ENCODE measurements at places on chromosomes 4 and X.

- no peak for DNase-seq
Observed at GRCh38 chrX:120749141-120749846, 119.4 kb upstream of the C1GALT1C1 start.

- no peak for DNase-seq
Observed at GRCh38 chr4:19850909-19851308, 400.8 kb upstream of the SLIT2 start.

- DNase-seq: no peak
Observed at GRCh38 chr4:150219841-150220240, 141.6 kb downstream of the DCLK2 start.

- no peak for DNase-seq
Observed at GRCh38 chr4:157004279-157005161, 32.9 kb upstream of the PDGFC start.

DNA sequence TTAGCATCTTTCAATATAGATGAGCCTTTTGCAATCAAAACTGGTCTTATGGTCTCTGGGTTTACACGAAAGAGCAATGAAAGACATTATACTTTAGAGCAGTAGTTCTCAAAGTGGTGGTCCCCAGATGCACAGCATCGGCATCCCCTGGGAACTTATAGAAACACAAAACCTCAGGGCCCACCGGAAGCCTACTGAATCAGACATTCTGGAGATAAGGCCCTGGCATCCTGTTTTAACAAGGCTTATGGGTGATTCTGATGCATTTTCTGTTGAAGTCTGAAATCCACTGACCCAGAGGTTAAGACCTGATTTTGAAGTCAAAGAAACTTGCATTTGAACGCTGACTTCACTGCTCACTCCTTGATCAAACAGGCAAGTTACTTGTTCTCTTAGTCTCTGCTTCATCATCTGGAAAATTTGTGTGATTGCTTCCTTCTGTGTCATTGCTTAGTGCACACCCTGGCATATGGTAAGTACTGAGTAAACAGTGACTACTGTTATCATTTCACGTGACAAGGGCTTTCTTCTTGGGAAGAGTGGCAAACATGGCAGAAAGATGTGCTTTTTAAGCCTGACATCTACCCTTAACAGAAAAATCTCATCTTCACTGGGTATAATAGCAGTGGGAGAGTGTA lies 14.5 kb downstream of the CHRNA9 start:
- no peak for DNase-seq

DNA sequence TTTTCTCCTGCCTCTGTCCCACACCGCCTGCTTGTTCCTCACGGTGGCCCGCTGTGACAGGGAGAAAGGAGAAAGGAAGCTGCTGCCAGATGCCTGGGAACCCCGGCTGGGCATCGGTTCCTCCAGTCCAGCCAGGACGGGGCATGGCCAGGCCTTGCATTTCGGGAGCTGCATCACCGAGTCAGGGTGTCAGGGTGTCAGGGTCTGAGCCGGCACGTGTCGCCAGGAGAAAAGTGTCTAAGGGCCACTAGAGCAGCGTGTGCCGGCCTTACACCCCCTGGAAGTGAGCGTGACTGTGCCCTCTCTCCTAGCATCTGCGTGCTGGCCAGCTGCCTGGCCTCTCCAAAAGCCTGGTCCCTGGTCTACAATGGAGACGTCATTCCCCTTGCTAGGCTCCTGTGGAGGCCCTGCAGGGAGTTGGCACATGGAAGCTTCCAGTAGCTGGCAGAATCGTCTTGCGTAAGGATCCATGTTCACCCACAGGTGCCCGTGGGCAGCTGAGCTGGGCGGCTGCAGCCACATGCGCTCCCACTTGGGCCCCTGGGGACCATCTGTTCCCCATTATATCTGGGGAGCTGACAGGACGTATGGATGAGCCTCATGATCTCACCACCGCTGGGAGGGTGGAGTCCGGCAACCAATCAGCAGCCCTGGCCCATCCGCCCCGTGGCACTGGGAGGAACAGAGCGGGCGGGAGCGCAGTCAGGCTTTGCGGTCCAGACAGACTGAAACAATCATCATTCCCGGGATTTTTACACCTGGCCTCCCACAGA lies 39.9 kb upstream of the HMX1 start:
- no peak for DNase-seq

DNA sequence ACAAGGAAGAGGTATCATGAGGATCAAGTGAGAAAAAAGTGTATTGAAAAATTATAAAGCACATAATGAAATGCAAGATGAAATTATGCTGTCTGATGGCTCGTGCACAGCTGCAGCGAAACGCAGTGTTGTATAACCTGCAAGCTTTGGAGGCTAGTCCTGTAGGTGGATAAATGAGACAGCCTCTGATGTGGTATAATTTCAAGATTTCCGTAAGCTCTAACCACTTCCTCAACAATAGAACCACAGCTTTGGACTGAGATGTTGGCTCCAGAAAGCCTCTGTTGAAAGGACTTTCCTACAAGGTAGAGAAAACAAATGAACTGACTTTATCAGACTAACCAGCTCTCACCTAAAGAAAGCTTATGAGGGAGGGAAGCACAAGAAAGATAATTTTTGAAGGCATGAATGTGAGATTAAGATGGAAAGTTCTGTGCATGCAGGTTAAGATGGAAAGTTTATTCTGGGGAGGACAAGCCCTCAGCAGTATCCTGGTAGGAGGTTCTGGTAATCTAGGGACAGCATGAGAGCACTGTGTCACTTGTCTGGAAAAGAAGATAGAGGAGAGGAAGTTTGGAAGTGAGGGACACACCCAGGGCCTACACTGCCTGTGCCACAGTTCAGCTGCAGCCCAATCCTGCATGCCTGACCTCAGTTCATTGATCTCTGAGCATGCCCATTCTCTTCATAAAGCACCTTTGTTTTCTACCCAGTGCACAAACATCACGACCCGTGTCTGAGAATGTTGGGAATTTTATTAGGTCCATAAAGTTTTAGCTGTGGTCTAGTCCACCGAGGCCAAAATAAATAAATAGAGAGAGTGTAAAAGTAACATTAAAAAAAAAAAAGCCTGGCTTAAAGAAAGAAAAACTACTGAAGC lies 161.5 kb upstream of the SFRP2 start:
- DNase-seq: no peak

- DNase-seq: no peak
Observed at GRCh38 chr4:152200511-152201333, 335.2 kb downstream of the FBXW7 start.

DNA sequence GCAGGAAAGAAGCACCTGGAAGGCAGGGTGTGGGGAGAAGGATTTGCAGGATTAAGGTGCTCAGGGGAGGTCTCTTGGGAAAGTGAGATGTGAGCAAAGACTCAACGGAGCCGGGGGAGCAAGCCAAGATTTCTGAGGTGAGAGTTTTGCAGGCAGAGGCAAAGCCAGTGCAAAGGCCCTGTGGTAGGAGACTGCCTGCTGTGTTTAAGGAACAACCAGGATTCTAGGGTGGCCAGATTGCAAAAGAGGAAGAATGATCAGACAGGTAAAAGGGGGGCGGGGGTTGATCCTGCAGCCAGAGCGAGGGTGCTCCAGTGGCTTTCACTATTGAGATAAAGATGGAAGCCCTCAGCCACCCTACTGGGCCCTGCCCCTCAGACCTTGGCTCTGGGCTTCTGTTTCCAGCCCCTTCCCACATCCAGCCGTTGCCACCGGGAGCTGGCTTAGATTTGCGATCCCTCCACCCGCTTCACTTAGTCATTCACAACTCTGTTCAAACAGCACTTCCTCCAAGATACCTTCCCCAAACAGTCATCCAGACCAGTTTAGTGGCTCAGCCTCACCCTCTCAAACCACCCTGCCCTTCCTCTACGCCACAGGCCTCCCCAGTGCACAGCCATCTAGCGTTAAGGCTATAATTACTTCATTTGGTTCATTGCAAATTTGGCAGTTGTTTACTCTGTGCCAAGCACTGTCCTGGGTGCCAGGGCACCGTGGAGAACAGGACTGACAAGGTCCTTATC lies 23.3 kb upstream of the BCOR start:
- no peak for DNase-seq

- no peak for DNase-seq
Observed at GRCh38 chrX:76802708-76803107, 375.2 kb downstream of the MAGEE1 start.

DNA sequence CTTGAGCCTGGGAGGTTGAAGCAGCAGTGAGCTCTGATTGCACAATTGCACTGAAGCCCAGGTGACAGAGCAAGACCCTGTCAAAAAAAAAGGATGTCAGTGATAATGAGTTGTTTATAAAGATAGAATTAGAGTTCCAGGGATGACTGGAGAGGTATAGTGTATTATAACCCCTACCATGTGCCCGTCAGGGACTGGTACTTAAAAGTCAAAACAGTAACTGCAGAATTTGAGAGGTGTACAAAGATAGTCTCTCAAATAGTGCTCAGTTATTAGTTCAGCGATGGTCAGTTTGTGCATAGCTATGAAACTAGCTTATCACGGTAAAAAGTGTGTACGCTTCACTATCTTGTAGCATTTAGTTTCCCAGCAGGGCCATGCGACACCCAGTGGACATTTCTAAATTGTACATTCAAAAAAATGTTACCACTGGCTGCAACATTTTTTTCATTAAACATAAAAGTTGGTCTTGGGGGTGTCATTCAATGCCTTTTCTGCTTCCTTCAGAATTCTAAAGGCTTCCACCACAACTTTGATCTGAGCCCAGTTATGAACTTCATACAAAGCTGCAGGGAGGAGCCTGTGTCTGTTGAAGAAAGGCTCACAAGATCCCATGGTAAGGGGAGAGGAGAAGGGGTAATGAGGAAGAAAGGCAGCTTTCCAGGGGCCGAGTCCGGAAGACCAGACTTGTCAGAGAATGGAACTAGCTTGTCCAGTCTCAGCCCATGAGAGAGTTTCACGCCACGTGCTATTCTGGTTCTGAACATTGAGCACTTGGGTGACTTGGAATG lies 9.2 kb upstream of the GYG2 start:
- DNase-seq: no peak

DNA sequence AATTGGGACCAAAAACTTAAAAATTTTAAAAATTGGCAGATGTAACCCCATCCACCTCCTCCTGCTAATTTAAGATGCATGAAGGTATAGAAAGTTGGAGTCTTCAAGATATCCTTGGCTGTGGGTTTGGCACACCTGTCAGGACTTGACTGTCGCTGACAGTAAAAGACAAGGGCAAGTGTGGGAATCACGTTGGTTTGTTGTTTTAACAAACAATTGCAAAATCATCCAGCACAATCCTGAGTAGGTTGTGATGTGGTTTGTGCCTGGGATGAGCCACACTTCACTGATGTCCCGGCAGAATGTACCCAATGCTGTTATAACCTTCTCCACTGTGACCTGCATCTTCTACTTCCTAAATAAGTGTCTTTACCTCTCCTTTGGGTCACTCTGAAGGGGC lies 24.0 kb downstream of the HOPX start:
- DNase-seq: no peak

DNA sequence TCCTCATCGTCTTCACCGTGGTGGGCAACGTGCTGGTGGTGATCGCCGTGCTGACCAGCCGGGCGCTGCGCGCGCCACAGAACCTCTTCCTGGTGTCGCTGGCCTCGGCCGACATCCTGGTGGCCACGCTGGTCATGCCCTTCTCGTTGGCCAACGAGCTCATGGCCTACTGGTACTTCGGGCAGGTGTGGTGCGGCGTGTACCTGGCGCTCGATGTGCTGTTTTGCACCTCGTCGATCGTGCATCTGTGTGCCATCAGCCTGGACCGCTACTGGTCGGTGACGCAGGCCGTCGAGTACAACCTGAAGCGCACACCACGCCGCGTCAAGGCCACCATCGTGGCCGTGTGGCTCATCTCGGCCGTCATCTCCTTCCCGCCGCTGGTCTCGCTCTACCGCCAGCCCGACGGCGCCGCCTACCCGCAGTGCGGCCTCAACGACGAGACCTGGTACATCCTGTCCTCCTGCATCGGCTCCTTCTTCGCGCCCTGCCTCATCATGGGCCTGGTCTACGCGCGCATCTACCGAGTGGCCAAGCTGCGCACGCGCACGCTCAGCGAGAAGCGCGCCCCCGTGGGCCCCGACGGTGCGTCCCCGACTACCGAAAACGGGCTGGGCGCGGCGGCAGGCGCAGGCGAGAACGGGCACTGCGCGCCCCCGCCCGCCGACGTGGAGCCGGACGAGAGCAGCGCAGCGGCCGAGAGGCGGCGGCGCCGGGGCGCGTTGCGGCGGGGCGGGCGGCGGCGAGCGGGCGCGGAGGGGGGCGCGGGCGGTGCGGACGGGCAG lies 792 bp downstream of the ADRA2C start:
- DNase-seq: no peak

DNA sequence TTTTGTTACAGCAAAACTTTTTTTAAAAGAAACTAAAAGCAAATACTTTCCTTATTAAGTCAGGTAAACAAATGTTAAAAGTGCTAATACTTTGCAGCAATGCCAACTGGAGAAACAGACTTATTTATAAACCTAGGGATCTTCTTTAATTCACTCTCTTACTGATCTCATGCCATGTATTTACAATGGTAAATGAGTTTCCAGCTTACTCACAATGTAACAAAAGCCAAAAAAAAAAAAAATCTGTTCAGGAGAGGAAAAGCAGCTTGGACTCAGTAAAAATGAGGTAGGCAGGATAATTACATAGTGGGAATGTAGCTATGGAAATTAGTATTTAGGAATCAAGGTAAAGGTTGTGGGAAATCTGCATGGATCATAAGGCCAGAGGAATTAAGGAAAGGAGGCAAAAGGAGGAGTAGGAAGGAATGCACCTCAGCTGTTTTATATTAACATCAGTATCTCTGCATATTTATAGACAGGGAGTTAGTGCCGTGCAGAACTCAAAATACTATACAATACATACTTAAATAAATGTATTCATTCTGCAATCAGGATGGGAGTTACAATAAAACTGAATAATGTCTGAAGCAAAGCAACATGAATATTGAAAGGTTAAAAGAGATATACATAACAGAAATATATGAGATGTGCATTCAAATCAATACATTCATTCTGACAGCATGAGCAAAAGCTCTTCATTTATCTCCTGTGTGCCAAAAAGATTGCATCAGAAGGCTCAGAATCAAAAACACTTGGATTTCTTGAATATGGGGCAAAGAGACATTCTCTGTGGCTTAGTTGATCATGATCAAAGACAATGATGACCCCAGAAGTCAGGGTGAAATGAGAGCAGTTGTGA lies 57.9 kb upstream of the ETNPPL start:
- DNase-seq: no peak

DNA sequence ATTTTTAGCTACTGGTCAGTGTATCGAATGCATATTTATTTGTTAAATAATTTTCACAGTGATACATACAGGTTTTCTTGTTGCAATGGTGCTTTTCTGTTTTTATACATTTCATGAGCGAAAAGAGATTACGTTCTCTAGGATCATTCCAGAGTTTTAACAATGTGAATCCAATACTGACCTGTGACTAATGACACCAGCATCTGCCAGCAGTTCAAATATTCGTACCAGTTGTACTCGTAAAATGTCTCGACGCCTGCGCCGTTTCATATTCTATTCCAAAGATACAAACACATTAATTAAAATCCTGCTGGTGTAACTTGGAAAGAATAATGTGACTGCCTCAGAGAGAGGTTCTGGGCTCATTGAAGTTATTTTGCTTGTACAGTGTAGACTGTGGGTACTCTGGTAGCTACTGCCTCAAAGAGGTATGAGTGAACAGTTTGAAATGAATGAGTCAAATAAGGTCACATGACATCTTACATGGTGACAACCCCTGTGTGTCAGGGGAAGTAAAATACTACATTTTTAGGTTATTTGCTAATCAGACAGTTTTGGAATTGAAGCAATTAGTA lies 80.7 kb downstream of the ZAR1 start:
- DNase-seq: no peak
